ENCODE measurements at places on chromosomes 4 and X. TPM values are rescaled to one million over a fixed set of nuclear protein-coding genes. Genes with fewer than 3 reads are reported as not detected.

DNA sequence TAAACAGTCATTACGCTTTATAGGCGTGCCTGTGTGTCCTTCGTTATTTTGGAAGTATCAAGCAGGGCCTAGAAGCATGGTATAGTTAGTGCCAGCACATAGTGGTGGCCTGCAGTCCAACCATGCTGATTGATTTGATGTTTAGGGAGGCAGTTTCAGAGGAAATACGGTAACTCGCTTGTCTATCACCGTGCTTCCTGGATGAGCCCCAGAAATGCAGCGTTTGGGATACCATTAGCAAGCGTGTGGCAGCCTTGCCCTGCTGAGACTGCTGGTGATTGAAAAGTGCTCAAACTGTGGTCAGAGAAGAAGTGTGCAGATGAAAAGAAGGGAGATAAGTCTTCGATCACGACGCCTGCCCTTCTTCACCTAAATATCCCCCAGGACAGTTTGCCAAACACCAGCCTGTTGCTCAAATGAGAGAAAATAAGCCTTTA, 158.4 kb downstream of the CHIC2 start:
- DNase-seq, result no peak

DNA sequence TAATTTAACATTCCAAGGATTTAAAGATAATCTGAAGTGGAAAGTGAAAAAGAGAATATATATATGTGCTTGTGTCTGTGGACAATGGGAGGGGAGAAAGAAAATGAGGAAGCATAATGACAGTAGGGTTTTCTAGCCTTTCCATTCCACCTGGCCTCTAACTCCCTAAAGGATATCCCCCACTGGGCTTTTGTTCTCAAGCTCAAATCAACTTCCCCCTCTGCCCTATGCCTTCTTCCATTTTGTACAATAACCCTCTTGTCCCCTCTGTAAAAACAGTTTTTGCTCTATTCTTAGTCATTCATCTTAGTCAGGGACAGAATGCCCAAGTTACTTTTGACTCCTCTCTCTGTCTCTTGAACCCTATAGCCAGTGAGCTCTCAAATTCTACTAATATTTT, 23.6 kb downstream of the ANTXR2 start:
- DNase-seq, result no peak

Gene PLK4
- 4.7 TPM for total RNA-seq

- DNase-seq, result no peak
These were observed 62.9 kb downstream of the RHOXF2B start for GRCh38 chrX:120014354-120015130.

DNA sequence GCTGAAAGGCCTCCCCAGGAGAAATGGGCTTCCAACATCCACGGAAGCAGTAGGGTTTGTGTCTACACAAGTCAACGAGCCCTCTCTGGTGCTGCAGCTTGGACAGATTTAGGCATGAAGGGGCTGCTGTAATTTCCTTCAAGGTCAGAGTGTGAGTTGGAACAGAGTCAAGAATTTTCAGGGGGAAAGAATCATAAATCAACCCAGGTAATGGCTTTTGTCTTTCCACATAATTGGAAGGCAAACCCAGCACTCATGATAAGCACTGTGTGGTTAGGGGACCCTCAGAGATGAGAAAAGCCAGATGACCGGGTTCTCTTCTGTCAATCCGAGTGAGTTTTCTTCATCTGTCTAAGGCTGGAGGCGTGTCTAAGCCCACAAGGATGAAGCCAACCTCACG, 78.6 kb upstream of the MXRA5 start:
- DNase-seq, result no peak

Gene SLC25A4
- total RNA-seq, result 28.0 TPM

- DNase-seq, result no peak
These were observed 100.7 kb upstream of the FAM9C start for GRCh38 chrX:13144927-13145655.

DNA sequence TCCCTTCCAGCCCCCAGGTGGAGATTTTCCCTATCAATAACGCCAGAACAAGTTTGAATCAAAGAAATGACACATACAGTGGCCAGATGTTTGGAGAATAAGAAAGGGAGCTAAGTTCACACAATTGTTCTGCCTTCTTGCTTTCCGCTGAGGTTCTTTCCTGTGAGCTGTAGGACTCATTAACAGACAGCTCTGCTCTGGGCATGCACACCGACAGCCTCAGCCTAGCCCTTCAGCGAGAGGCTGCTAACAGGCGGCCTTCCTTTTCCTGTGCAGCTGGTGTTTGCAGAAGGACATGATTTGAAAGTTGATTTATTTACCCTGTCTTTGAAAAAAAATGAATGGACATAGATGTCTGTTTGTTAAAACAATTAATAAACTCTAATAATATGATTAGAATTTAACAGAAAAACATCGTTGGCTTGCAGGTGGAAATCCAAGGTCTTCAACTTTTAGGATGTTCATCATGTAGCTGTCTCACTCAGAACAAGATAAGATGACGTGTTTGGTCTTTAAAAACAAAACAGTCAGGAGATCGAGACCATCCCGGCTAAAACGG, 183.3 kb downstream of the KDR start:
- no peak for DNase-seq

Data from ureter (tissue), 1 donor.